Stimulated activated CD8-positive, alpha-beta memory T cell treated with anti-CD3 and anti-CD28 coated beads, Interleukin-15, amount 100 ng/mL, for 48 hours (primary cell): ENCODE measurements at places on chromosomes 7 and 10.

GRCh38 chr10:96478355-96478754 is 35.4 kb downstream of the TLL2 start:
- DNase-seq: no peak

DNA sequence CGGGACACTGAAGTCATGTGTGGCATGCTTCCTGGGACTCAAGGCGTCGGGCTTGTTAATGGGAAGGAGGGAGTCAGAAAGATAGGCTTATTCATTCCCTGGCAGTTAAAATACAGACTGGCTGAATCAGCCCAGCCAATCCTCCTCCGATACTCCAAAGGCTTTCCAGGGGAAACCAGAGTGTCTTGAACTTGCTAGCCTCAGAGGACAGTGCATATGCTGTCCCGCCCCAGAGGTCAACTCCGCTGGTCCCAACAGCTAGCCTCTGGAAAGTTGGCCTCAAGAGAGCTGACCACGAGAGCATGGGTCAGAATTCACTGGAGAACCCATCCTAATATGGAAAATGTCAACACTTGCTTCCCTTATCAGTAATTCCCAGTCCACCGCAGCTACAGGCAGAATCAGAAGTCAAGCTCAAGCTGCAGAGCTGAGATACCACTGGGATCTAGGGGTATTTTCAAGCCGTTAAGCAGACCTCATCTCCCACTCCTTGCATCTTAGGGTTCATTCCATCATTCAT is 43.0 kb downstream of the ELMO1 start:
- DNase-seq: no peak

GRCh38 chr10:79399223-79399831 is 46.1 kb downstream of the ZCCHC24 start:
- DNase-seq: no peak

DNA sequence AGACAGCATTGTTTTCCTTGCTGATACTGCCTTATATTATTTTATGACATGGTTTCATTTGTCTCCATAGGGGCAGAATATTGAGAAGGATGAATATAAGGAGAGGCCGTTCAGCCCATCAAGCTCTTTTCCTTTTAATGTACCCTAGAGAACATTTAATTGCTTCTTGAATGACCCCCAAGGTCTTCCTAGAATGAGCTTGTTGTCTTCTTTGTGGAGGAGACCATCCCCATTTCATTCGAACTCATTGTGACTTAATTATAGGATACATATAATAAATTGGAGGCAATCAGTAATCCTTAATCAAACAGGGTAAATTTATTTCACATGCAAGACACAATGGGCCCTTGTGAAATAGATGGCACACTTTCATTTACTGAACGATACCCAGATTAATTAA is 231.3 kb downstream of the MDFIC start:
- no peak for DNase-seq

GRCh38 chr7:157558875-157559595 is 222.2 kb downstream of the DNAJB6 start:
- no peak for DNase-seq

DNA sequence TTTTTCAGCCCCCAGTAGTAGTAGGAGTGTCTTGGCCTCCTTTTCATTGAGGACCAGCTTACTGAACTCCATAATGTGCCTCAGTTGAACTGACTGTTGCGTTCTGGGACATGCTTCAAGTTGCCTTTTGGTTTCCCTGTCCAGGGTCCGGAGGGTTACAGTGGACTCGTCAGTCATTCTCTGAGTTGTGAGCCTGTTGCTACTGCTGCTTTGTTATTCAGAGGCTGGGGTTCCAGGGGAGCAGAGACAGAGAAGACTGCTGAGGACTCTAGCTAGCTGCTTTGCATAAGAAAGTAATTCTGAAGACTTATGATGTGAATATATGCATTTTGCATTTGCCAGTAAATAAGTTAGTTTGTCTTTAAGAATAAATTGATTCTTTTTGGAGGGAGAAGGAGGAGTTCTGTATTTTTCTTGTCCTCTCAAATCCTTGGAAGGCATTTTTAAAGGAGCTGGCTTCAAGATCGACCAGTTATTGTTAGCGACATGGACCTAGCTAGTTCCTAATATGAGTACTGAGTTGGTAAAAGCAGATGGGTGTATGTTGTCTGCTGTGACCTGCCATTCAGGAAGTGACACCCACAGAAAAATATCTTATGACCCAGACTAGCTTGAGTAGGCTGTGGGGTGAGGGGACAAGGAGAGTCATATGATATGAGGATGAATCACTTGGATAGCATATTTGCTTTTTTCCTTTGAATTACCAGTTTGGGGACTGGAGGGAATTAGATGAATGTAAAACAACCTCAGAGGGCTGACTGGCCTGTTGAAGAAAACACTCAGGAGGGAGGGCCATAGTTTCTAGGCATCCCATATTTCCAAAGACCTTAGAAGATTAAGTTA is 8.3 kb downstream of the PI4K2A start:
- DNase-seq: no peak

DNA sequence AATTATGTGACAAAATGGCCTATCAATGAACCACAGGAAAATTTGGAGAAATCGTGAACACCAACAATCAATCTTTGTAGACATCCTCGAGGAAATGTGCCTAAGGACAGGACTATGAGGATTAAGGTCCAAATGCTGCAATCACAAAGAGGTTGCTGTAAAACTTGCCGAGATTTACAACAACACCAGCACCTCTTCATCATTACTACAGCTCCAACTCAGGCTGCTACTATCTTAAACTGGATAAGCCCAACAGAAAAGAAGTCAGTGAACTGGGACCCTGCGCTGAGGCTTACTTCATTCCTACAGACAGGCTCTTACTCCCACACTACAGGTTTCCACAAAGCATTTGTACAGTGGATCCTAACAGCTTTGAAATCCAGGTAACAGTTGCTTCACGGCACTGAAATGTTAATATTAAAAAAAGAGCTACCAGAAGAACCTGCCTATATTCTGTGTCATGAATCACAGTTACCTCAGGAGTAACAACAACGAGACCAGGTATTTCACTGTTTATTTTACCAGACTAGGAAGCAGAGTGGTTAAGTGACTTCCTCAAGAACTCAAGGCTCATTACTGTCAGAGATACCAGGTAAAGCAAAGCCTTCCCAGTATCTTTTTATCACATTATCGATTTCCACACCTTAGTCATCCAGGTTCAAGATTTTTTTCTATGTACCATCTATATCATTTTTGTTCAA is 23.9 kb downstream of the CACUL1 start:
- DNase-seq: no peak

- DNase-seq: no peak
Observed at GRCh38 chr7:27825891-27826290, 85.9 kb downstream of the TAX1BP1 start.

GRCh38 chr7:69823151-69823744 is 225.0 kb downstream of the AUTS2 start:
- DNase-seq: no peak

GRCh38 chr7:144529269-144529926 is 125.9 kb upstream of the NOBOX start:
- no peak for DNase-seq

DNA sequence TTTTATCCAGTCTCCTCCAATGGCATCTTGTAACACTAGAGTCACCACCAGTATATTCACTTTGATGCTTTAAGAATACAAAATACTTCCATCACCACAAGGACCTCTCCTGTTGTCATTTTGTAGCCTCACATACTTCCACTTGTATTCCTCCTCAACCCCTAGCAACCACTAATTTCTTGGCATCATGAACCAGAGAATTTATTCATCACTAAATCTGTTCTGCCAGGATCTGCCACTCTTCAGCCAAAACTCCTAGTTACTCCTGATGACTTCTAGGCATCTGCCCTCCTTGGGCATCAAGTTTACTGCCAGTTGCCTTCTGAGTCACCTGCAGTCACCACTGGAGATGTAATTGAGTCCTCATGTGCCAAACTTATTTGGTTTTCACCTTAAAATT is 906.8 kb downstream of the CNTNAP2 start:
- DNase-seq: no peak

DNA sequence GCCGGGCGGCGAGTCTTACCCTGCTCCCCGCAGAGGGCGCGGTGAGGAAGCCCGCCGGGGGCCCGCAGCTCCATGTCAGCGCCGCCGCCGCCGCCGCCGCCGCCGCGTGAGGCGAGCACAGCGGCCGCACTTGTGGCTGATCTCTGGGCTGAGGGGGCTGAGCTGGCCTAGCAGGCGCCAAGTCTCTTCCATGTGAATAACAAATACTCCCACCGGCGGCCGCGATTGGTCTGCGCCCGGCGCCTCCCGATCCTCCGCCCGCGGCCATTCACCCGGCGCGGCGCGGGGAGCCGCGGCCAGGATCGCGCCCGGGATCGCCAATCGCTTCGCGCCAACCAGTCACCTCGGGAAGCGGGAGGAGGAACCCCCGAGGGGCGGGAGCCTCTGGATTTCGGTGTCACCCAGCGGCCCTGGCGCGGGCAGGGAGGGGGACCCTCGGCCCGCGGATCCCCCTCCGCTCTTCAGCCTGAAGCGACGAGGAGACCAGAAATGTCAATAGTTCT is at the start of gene GRM8:
Gene GRM8, minus strand, starts transcription at position 164 of the 503 bp plus-strand sequence.
- DNase-seq: no peak

GRCh38 chr7:146960773-146961391 is 844.3 kb downstream of the CNTNAP2 start:
- no peak for DNase-seq

DNA sequence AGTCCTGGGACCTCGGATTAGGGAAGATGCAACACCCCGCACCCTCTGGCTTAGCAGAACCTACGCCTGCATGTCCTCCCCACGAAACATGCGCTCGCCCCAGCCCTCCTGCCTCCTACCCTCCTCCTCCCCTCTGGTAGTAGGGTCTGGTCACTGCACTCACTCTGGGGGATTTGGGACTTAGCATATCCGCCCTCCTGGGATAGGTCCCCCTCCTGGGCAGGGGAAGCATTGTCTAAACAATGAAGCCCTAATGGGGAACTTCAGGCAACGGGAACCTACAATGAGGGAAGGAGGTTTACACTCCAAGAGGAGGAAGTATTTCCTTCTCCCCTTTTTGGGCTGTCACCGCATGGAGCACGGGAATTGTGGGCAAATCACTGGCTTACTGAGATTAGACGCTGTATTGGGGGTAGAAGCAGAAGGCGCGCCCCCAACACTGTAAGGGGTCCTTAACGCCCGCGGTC is 892 bp downstream of the CRHR2 start:
- no peak for DNase-seq

GRCh38 chr10:28983799-28984198 is 305.1 kb upstream of the LYZL1 start:
- DNase-seq: no peak

DNA sequence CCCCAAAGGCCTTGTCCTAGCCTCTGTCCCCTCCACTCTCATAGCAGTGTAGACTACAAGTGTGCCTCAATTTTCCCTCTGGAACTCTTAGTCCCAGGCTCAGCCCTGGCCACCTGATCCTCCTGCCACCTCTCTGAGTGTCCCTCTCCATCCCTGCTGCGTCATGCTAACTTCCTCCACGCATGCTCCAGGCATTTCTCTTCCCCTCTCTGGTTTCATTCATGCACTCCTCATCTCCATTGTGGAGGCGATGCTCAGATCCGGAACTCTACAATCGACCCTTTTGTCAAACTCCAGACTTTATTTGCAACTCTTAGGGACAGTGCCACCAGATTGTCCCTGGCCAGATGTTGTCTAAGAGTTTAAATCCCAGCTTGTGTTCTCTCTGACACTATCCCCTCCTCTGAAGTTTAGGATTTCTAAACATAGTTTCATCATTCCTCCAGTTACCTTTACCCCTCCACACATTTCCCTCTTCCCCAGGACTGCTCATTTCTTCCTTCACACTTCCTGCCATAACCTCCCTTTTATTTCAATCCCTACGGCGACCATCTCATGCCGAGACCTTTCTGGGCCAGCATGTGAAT is 492.6 kb downstream of the PLXNA4 start:
- DNase-seq: no peak

- DNase-seq: no peak
Observed at GRCh38 chr7:119594956-119595355, 678.0 kb upstream of the KCND2 start.

GRCh38 chr10:130263289-130263688 is 127.1 kb downstream of the GLRX3 start:
- no peak for DNase-seq

- DNase-seq: no peak
Observed at GRCh38 chr10:93495654-93496321, 624 bp upstream of the CEP55 start.

DNA sequence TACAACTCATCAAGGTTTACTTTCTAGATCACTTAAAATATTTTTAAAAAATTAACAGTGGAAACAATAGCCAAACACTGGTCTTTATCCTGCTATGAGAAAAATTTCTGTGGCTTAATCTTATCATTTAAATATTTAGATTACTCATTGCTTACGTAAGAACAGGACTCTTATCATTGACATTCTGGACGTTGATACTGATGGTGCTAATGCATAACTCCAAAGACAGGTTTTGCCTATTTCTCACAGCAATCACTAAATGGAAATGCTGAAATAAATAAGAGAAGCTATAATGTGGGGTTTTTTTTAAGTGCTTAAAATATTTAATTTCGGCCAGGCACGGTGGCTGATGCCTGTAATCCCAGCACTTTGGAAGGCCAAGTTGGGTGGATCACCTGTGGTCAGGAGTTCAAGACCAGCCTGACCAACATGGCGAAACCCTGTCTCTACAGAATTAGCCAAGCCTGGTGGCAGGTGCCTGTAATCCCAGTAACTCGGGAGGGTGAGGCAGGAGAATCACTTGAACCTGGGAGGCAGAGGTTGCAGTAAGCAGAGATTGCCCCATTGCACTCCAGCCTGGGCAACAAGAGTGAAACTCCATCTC is 195.0 kb downstream of the HGF start:
- DNase-seq: no peak

DNA sequence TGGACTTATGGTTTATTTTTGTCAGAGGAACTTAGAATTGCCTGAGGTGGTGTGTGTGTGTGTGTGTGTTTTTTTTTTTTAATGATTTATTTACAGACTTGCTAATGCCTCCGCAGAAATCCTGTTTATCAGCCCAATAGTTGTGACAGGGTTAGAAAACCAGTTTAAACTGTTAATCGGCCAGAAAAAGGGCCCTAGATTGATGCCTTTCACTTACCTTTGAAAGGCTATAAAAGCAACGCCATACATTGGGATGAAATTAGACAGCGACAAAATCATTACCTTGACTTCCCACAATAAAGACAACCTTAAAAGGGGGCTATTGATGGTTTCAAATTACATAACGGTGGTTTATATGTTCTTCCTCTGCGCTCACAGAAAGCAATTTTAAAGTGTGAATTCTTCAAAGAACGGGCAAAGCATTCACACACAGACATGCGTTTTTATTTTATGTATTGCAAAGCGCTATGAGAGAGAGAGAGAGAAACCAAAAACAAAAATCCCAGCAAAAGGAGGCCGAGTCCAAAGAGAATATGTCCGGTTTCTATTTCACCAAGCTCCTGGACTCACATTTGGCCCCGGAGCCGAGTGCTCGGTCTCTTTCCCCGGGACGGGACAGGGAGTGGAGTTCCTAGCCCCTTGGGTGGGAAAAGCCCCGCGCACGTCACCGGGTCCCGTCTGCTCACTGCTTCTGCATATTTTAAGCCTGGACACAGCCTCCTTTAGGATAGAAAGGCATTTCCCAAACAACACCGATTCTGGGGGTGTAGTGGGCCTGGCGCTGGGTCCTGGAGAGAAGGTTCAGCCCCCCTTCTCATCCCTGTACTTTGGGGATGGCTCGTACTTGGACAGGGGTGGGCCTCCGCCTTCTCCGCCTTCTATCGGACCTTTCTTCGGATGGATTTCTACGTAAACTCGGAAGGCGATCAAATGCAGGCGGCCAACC is 26.8 kb upstream of the VAX1 start:
- no peak for DNase-seq
